ENCODE measurements at places on chromosomes 2 and 18. TPM values are rescaled to one million over a fixed set of nuclear protein-coding genes. Genes with fewer than 3 reads are reported as not detected.

GRCh38 chr2:204033611-204034495, 97.3 kb downstream of the ICOS start:
- no peak overlapping the region for H3K27ac ChIP-seq
- H3K4me1 ChIP-seq = peaks cover 5% of the 10 kb centered on the region
- no peak for DNase-seq
- H3K27me3 ChIP-seq = no peaks in the 10 kb centered on the region
- H3K36me3 ChIP-seq = no peaks in the 10 kb centered on the region

The C2orf72 gene
- 0.35 TPM for total RNA-seq

GRCh38 chr2:974502-974901, 23.9 kb downstream of the SNTG2 start:
- no peak for DNase-seq
- H3K4me3 ChIP-seq = no peak overlapping the region
- H3K27ac ChIP-seq = peak overlapping the region; percentile 77

The CNTNAP5 gene
- not detected for total RNA-seq

GRCh38 chr2:240701736-240702639, 10.3 kb downstream of the AQP12A start:
- peaks cover 22% of the 10 kb centered on the region for H3K27me3 ChIP-seq
- H3K4me1 ChIP-seq = peaks cover 11% of the 10 kb centered on the region
- no peaks in the 10 kb centered on the region for H3K36me3 ChIP-seq
- no peak overlapping the region for H3K27ac ChIP-seq
- no peak for DNase-seq
- H3K4me3 ChIP-seq = no peak overlapping the region

DNA sequence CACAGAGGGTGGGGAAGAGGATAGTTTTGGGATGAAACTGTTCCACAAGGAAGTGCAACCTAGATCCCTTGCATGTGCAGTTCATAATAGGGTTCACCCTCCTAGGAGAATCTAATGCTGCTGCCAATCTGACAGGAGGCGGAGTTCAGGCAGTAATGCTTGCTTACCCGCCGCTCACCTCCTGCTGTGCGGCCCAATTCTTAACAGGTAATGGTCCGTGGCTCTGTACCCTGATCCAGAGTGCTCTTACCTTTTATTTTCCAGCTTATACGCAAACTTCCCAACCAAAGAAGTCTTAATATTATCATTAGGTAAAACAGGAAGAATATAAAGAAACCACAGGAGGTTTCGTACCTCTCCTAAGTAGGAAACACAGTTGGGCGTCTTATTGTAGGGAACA, 82.7 kb upstream of the CD302 start:
- no peak for DNase-seq
- H3K4me3 ChIP-seq = no peak overlapping the region
- peaks cover 7% of the 10 kb centered on the region for H3K4me1 ChIP-seq
- H3K27ac ChIP-seq = no peak overlapping the region
- no peaks in the 10 kb centered on the region for H3K27me3 ChIP-seq

The STARD6 gene
- total RNA-seq = not detected

GRCh38 chr2:224722770-224723169, 6.6 kb upstream of the CCDC195 start:
- no peaks in the 10 kb centered on the region for H3K4me1 ChIP-seq
- H3K36me3 ChIP-seq = no peaks in the 10 kb centered on the region
- peaks cover 3% of the 10 kb centered on the region for H3K27me3 ChIP-seq

GRCh38 chr2:215145611-215146010, 7.2 kb upstream of the ABCA12 start:
- DNase-seq = no peak
- H3K27me3 ChIP-seq = no peaks in the 10 kb centered on the region
